ENCODE measurements at places on chromosomes 3 and 15.

DNA sequence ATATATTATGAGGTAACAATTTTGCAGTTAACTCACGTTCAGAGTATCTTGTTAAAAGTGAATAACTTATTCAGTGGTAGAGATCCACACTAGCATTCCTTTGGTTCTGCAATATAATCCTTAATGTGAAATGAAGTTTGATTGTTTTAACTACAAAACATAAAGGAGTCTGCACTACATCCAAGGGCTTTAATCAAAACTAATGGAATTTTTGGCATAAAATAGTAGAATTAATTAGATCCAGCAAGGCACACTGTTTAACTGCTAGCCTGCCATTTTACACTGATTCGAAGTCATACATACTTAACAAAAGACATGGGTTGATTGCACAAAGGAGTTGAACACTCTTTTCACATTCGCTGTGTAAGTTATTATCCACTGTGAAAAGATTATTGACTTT lies 263.0 kb upstream of the ROBO2 start:
- DNase-seq = no peak

DNA sequence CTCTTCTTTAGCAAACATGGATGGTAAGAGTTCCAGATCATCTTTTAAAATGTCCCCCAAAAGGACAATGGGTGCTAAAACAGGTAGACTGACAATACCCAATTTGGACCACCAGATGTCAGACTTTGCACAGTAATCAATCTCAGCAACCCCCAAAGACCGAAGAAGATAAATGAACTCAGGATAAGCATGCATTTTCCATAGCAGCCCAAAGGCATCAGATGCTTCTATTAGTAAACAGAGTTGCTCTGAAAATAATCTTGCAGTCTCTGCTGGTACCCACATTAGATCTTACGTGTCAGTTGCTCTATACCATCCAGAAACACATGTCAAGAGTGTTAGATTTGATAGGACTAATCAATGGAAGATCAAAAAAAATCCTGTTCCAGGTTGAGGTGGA lies 20.6 kb downstream of the MYH15 start:
- no peak for DNase-seq

GRCh38 chr3:139113993-139114375 lies 69.3 kb upstream of the PRR23C start:
- no peak for DNase-seq

GRCh38 chr15:75420698-75421097 lies 30.8 kb downstream of the SIN3A start:
- no peak for DNase-seq

DNA sequence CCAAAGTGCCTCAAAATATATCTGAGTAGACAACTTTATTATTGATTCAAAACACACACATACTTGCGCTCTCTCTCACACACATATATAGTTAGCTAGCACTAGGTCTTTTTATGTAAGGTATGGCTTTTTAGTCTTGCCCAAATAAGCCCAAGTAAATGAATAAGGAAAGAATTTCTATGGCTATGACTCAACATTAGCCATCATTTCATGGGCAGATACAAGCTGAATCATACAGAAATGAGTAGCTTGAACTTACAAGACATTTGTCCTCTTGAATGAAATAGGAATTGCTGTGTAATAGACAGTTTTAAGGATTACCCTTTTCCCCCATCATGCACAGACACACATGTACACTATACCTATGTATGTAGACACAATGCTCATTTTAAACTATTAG lies 4.9 kb downstream of the CADPS start:
- no peak for DNase-seq

GRCh38 chr3:150351398-150351797 lies 56.7 kb upstream of the TSC22D2 start:
- no peak for DNase-seq

GRCh38 chr15:46265664-46266347 lies 631.0 kb downstream of the SQOR start:
- DNase-seq = no peak

GRCh38 chr3:146337991-146338390 lies 87.1 kb upstream of the PLSCR4 start:
- no peak for DNase-seq

GRCh38 chr3:130839813-130840212 lies 54.1 kb upstream of the ATP2C1 start:
- DNase-seq = no peak

- no peak for DNase-seq
Measured at GRCh38 chr3:185982632-185983031, 44.8 kb upstream of the TRA2B start.
